Activated naive CD4-positive, alpha-beta T cell treated with anti-CD3 and anti-CD28 coated beads, Interleukin-2, amount 50 U/mL, for 72 hours (primary cell): ENCODE measurements at places on chromosomes 13 and 19. TPM values are rescaled to one million over a fixed set of nuclear protein-coding genes. Genes with fewer than 3 reads are reported as not detected.

Gene PALM
- not detected for total RNA-seq

GRCh38 chr13:70188567-70188966 lies 80.3 kb upstream of the KLHL1 start:
- DNase-seq = no peak

DNA sequence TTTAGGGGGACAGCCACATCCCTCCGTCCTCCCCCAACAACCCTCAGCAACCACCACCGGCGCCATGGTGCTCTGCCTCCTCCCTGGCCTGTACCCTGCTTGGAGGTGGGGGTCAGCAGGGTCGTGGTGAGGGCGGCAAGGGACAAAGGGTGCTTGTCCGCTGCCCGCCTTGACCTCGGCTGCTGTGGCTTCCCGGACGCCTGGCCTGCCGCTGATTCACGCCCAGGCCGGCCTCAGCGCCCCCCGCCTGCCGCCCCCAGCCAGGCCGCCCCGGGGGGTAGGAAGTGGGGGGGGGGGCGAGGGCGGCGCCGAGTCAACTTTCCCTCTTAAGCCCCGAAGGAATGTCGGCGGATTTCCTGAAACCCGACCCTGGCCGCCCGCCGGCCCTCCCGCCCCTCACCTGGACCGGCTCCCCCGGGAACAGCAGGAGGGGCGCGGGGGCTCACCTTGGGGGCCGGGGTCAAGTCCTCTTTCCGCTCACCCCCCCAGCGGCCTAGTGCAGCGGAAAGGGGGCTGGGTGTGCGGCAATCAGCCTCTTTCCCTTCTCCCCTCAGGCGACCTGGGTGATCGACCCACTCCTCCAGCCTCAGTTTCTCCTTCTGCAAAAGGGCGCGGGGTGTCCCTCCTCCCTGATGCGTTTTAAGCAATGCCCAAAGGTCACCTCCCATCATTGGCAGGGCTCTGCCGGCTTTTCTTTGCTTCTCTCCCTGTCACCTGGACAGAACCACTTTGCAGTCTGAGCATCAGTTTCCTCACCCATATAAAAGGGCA lies 1.9 kb upstream of the TMEM59L start:
- DNase-seq = no peak

Gene GTPBP3
- total RNA-seq = 11.1 TPM

DNA sequence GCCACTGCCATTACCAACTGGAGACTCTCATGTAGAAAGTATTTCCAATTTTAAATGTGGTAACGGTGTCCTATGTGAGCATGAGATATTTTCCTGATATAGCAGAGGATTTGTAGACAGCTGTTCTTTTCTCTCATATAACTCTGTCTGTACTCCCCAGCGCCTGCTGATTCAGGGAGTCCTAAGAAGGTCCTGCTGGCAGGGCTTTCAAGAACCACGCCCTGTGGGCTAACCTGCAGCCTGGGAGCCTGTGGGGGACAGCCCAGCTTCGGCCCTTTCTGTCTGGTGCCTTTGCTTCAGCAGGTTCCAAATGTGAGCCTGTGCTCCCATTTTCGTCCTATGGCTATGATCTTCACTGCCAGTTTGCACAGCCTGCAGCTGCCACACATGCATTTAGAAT lies 316.8 kb downstream of the ATP8A2 start:
- no peak for DNase-seq

DNA sequence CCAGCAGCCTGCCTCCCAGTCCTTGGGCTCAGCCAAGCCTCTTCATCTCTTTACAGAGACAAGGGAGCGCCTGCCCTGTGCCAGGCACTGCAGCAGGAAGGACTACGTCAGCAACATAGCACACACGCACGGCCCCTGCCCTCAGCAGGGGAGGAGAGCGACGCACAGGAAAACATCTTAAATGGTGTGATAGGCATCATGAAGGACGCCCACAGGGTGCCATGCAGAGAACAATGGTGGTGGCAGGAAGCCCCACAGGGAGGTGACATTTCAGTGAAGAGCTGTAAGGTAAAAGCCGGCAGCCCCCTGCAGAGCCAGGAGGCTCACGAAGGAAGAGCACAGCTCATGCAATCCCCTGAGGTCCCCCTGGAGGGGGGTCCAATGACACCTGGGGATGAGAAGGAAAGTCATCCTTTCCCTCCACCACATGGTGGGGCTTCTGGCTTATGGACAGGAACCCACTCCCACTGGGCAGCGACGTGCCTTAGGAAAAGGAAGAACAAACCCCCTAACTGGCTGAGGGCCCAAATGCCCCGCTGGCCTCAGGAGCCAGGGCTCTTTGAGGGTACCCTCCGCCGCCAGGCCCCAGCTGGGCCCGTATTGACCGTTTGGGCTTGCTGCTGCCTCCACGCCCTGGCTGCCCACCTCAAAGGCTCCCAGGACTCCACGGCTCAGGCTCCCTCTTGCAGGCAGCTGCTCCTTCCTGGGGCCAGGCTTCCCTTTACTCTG lies 37.3 kb upstream of the C13orf42 start:
- no peak for DNase-seq

- DNase-seq = no peak
Observed at GRCh38 chr13:40082639-40083038, 427.2 kb downstream of the COG6 start.

DNA sequence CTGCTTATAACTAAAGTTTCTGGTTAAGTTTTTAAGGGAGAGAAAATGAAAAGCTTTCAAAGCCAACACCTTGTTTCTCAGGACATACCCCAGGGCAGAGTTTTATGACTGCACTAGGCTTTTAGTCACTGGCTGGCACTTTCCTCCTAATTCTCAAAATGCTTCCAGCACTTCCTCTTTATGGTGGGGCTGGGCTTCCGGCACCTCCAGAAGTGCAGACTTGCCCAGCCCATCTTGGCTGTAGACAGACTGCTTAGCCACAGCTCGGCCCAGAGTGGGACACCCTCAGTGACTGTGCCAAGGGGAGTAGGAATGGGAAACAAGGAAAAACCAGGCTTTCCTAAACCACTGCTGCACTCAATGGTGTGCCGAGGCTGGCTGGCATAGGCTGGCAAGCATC lies 23.2 kb upstream of the GTF3A start:
- DNase-seq = no peak

DNA sequence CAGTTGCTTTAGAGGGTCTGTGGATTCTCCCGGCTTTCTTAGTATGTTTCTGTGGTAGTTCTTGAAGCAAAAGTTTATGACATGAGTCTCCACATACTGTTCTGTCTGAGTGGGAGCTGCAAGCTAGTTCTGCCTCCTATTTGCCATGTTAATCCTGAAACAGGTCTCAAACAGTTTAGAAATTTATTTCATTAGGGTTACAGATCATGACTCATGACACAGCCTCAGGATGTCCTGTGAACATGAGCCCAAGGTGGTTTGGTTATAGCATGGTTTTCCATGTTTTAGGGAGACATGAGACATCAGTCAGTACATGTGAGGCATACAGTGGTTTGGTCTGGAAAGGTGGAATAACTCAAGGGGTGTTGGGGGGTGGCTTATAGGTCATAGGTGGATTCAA lies 77.5 kb downstream of the FNDC3A start:
- DNase-seq = no peak

GRCh38 chr13:98937911-98938381 lies 39.9 kb downstream of the DOCK9 start:
- no peak for DNase-seq

Gene SYT3
- total RNA-seq = not detected

DNA sequence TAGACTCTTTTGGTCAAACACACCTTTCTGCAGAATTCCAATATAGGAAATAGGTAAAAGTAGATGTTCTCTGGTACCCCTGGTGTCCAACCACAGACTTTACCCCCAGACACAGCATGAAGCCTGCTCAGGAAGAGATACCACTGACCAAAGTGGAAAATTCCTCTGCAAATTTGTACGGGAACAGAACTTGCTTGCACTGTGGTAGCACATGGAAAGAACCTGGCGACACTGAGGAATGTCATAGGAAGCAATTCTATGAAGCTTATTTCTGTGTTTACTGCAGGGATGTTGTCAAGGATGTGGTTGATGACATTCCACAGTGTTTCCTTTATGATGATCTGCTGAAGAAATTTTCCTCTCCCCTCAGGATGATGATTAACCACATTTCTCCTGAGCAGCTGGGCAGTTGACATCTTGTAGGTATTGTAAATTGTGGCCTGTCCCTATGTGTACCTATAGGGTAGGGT lies 48.9 kb upstream of the TNFSF11 start:
- no peak for DNase-seq

DNA sequence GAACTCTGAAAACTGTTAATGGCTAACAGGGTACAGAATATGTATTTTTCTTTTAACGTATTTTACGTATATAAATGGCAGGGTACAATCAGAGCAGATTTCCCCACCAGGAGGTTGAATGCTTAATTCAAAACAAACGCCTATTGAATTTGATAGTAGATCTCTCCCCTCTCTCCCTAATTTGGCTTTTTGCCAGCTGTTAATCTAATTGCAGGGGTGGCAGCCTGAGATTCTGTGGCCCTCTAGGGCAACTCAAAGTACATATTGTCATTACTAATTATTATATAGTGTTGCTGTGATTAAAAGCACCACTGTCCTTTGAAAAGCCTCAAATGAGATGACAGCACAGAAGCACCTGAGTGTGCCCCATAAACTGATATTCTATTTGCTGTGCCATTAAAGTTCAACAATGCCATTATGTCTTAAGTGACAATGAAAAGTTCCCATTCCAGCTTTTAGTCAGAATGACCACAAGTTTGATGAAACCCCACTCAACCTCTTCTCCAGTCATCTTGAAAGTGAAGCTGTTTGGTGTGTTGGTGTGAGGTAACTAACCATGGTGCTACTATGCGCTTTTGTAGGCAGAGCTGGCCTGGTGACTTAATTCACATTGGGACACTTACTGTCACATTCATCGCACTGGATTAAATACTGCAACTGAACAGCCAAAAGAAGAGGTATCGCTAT lies 351.4 kb downstream of the KCNRG start:
- peak; percentile 37 for DNase-seq

Gene ZNF180
- 8.2 TPM for total RNA-seq

GRCh38 chr19:38792250-38793111 lies 3.5 kb downstream of the LGALS7B start:
- DNase-seq = peak; percentile 54

Gene FAM98C
- total RNA-seq = 28.4 TPM

- no peak for DNase-seq
Observed at GRCh38 chr13:98285317-98285716, 108.2 kb upstream of the RNF113B start.

- no peak for DNase-seq
Observed at GRCh38 chr13:45704211-45704739, 2.2 kb downstream of the CBY2 start.

GRCh38 chr13:24147570-24147963 lies 13.0 kb upstream of the SPATA13 start:
- DNase-seq = no peak

Gene ATP4B
- total RNA-seq = not detected

- no peak for DNase-seq
Observed at GRCh38 chr19:4389511-4390016, 10.8 kb downstream of the SH3GL1 start.

- DNase-seq = no peak
Observed at GRCh38 chr13:26785838-26786630, 25.4 kb upstream of the GPR12 start.

- DNase-seq = no peak
Observed at GRCh38 chr13:44416301-44416700, 42.7 kb downstream of the SERP2 start.

Gene CACNG7
- total RNA-seq = not detected

Gene ZNF546
- 3.1 TPM for total RNA-seq

Gene RINL
- 137 TPM for total RNA-seq

DNA sequence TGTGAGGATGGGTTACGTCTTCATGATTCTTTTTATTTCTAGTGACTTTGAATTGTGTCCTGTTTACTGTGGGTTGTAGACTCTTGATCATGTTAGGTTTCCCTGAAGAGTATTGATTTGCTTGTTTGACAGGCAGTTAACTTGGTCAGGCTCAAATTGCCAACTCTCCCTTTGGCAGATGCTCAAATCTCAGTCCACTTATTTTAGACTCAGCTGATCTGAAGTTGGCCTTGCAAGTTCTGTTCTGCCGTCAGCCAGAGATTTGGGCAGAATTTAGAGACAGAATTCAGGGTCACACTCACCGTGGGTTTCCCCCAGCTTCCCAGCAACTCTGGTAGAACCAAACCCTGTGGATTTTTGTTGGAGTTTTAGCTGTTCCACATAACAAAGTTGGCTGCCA lies 71.6 kb upstream of the TEX29 start:
- no peak for DNase-seq

GRCh38 chr19:7533925-7534480 lies 1.5 kb upstream of the PNPLA6 start:
- peak; percentile 79 for DNase-seq

GRCh38 chr19:13441810-13442512 lies 64.3 kb downstream of the CACNA1A start:
- DNase-seq = peak; percentile 48

Gene ZNF491
- 1.3 TPM for total RNA-seq

Gene PPP1R37
- 18.3 TPM for total RNA-seq

- DNase-seq = no peak
Observed at GRCh38 chr13:39106216-39107005, 68.2 kb downstream of the NHLRC3 start.

- no peak for DNase-seq
Observed at GRCh38 chr19:24166055-24166454, 79.1 kb downstream of the ZNF254 start.

Gene KRTDAP
- total RNA-seq = not detected

DNA sequence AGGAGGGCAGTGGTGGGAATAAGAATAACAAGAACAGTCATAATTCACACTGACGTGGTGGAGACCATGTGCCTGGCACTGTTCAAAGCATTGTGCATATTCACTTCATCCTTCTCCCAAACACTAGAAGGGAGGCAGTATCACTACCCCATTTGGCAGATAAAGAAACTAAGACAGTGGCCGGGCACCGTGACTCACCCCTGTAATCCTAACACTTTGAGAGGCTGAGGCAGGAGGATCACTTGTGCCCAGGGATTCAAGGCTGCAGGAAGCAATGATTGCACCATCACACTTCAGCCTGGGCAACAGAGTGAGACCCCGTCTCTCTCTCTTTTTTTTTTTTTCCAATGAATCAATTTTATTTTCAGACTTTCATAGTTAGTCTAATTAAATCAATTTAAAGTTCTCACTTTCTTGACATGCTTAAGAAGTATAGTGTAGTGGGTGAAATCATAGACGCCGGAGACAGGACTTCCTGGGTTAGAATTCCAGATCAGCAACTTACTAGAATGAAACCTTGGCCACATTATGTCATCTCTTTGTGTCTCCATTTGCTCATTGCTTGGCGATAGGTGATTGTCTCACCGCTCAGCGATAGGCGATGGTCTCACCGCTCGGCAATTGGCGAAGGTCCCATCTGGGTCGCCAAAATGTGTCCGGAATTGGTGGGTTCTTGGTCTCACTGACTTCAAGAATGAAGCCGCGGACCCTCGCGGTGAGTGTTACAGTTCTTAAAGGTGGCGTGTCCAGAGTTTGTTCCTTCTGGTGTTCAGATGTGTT lies 5.3 kb upstream of the ATG4D start:
- no peak for DNase-seq
